A673 (cell line): ENCODE measurements at places on chromosomes 1 and 21. TPM values are rescaled to one million over a fixed set of nuclear protein-coding genes. Genes with fewer than 3 reads are reported as not detected.

GADD45A gene
- total RNA-seq, result 34.7 and 39.7 TPM in 2 replicates

DCAF8 gene
- total RNA-seq, result 108 and 115 TPM in 2 replicates

OXCT2 gene
- 0.20 TPM in 1 of 2 replicates, not detected in the other for total RNA-seq

S100A11 gene
- total RNA-seq, result 140 and 151 TPM in 2 replicates

DNA sequence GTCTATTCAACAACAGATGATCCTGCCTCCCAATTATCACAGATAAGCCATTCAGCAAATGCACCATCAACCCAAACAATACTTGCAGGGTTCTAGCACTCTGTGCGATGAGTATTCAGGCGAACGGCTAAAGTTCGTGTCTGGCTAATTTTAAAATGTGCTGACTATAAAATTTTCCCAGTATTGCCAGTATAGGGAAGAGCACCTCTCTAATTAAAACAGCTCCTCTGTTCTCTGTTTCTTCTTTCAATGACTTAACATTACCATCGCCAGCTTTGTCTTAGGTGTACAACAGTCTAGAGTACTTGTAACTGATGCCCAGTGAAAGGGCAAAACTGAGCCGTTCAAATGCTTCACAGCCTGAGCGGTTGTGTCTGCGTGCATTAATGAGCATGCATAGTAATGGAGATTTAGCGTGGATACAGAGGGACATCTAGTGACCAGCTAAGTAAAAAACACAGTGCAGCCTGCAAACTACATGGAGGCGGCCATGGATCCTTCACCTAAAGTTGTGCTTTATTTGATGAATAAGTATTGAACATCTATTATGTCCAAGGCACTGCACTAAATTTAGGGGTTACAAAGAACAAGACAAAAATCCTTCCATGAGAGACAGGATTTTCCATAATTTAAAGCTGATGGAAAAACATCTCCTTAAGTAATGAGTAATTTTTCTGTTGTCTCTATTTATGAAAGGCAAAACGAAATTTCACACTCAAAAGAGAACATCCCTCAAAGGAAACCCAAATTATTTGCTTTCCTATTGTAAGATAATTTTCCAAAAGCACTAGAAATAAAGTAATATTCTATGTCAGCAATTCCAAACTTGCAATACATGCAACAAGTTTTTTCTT, 120.0 kb downstream of the SETD4 start:
- no peak overlapping the region for H3K4me3 ChIP-seq
- no peaks in the 10 kb centered on the region for H3K4me1 ChIP-seq
- no peaks in the 10 kb centered on the region for H3K27me3 ChIP-seq
- DNase-seq, result peak; percentile 81

DNA sequence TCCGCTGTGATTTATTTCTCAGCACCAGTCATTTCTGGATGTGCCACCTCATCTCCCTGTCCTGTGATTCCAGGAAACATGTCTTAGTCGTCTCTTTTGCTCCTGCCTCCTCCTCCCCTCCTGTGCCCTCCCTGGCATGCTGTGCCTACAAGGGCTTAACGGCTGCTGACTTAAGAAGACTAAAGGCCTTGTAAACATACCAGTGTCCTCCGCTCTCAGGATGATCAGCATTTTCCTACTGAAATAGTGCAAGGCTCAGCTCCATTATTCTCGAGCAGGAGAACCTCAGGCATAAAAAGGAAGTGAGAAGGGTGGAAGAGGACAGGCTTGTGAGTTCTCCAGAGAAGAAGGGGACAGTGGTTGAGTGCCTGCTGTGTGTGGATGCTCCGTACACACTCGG, 61.6 kb upstream of the RUNX3 start:
- no peaks in the 10 kb centered on the region for H3K4me1 ChIP-seq
- H3K36me3 ChIP-seq, result no peaks in the 10 kb centered on the region
- H3K27ac ChIP-seq, result no peak overlapping the region
- H3K27me3 ChIP-seq, result no peaks in the 10 kb centered on the region
- no peak for DNase-seq

DNA sequence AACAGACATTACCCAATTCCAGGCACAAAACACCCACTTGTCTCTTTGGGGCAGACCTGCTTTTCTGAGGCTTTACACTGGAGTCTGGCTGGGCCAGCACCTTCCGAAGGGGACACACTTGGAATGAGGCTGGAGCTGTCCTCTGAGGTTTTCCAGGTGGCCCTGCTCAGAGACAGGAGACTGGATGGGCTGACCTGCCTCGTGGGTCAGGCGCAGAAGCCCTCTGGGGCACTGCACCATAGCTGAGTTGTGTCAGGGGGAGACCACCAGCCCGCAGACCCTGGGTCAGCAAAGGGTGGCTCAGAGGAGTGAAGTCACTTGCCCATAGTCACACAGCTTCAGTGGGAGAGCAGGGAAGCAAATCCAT, 1.8 kb downstream of the SH2D5 start:
- peaks cover 12% of the 10 kb centered on the region for H3K4me1 ChIP-seq
- H3K27me3 ChIP-seq, result peaks cover 5% of the 10 kb centered on the region
- H3K4me3 ChIP-seq, result no peak overlapping the region
- DNase-seq, result no peak

DNA sequence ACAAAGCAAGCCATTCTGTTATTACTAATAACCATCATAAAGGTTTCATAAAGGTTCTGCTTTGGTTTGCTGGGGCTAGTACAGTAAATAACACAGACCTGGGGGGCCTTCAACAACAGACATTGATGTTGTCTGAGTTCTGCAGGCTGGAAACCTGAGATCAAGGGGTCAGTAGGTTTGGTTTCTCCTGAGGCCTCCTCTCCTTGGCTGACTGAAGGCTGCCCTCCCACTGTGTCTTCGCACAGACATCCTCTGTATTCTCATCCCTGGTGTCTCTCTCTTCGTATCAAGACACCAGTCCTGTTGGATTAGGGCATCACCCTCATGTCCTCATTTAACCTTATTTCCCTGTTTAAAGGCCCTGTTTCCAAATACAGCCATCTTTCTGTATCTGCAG, 37.3 kb downstream of the HUNK start:
- H3K27ac ChIP-seq, result no peak overlapping the region
- no peaks in the 10 kb centered on the region for H3K36me3 ChIP-seq
- no peak overlapping the region for H3K4me3 ChIP-seq
- no peak for DNase-seq

DNA sequence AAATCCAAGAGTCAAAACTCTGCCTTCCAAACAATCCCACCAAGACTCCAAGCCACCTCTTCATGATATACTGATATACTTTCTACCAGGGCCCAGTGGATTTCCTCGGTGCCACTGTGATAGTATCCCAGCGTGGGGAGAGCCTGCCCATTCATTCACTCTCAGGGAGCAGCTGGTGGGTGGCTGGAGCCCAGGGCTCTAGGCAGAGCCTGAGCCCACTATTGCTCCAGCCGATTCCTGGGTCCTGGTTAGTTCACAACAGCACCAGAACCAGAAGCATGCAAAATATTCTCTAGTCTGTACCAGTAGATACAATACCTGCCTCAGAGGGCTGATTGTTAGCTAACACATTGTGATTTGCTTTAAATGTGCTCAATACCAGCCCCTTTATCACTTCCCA, 831 bp downstream of the CSRP1 start:
- H3K27ac ChIP-seq, result peak overlapping the region; percentile 94
- no peaks in the 10 kb centered on the region for H3K27me3 ChIP-seq
- H3K36me3 ChIP-seq, result peaks cover 4% of the 10 kb centered on the region
- peaks cover 56% of the 10 kb centered on the region for H3K4me1 ChIP-seq
- no peak for DNase-seq
- H3K4me3 ChIP-seq, result peak overlapping the region; percentile 81

GRCh38 chr1:198155253-198155652, 1.5 kb upstream of the NEK7 start:
- no peaks in the 10 kb centered on the region for H3K36me3 ChIP-seq
- no peaks in the 10 kb centered on the region for H3K27me3 ChIP-seq
- H3K4me3 ChIP-seq, result no peak overlapping the region

- no peaks in the 10 kb centered on the region for H3K4me1 ChIP-seq
- no peak overlapping the region for H3K27ac ChIP-seq
- peaks cover 13% of the 10 kb centered on the region for H3K27me3 ChIP-seq
- peak overlapping the region; percentile 42 for H3K4me3 ChIP-seq
- peak; percentile 63 for DNase-seq
Measured at GRCh38 chr1:228647523-228648444, 87.5 kb upstream of the RHOU start.

- no peak for DNase-seq
- H3K27me3 ChIP-seq, result peaks cover 11% of the 10 kb centered on the region
- H3K36me3 ChIP-seq, result no peaks in the 10 kb centered on the region
- no peaks in the 10 kb centered on the region for H3K4me1 ChIP-seq
Measured at GRCh38 chr1:207876131-207876530, 34.8 kb downstream of the CD34 start.
